Right ventricle myocardium superior (tissue), 1 donor: ENCODE measurements at places on chromosomes 2 and 18. TPM values are rescaled to one million over a fixed set of nuclear protein-coding genes. Genes with fewer than 3 reads are reported as not detected.

GRCh38 chr2:42569116-42569711 lies 782 bp downstream of the MTA3 start:
- no peak for DNase-seq

DNA sequence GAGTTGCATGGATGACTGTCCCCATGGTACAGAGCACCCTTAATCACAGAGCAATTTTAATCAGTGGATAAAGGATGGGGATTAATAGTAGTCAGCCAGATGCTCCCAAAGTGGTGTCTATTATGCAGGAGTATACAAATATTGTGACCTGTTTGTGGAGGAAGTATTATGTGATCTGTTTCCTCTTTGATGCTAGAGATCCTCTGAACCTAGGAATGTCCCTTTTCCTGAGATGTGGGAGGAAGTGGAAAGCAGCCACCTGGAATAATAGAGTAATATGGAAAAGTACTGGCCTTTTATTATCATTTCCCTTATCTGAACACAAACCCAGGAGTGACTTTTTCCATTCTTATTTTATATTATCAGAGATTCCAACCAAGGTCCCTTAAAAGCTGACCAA lies 94.2 kb upstream of the EFEMP1 start:
- no peak for DNase-seq

DNA sequence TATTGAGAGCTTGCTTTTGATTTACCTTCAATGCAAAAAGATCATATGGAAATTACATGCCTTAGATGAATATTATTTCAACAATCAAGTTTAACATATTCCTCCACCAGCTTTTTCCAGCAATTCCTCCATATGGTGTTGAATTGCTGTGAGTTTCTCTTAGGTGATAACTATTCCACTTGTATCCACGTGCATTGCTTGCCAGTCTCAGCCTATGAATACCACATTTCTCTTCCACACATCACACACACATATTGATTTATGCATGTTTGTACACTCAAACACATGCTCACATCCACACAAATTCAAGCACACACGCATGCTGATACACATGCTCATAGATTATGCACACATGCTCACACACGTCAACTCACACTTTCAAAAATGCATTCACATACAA lies 770.0 kb upstream of the LINC00305 start:
- no peak for DNase-seq

DNA sequence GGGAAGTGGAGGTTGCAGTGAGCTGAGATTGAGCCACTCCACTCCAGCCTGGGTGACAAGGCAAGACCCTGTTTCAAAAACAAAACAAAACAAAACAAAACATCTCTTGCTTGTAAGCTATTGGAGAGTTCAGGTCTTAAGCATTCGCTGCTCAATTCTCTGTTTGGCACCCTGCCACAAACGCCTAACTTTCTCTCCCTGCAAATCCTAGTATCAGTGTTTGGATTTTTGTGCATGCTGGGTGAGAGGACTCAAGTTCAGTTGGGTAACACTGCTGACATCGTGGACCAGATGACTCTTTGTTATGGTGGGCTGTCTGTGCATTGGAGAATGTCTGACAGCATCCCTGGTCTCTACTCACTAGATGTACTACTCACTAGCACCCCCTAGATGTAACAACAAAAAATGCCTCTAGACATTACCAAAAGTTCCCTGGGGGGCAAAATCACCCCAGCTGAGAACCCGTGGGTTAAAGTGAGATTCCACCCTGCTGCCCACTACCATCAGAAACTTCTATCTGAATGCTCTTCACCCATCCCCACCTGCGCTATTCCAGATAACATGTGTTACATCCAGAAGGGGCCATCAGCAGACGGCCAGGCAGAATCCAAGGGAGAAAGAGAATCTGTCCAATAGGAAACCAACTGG lies 50.9 kb downstream of the CACNB4 start:
- no peak for DNase-seq

- DNase-seq: no peak
These were observed 81.5 kb upstream of the ARL4C start for GRCh38 chr2:234578389-234578788.

DNA sequence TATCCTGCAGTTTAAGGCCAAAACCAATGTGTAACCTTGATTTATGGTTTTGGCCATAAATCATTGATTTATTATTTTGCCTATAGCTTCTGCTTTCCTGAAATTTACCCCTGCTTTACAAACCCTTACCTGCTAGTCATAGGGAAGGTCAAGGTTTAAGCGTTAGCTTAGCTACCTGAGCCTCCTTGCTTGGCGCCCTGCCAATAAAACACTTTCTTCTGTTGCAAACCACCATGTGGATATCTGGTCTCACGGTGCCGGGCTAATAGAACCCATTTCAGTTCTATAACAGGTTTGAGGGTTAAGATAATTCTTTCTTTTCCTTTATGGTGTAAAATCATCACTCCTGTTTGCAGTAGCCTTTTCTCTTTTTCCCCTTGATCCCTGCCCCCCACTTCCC lies 72.2 kb downstream of the PDK1 start:
- no peak for DNase-seq

DNA sequence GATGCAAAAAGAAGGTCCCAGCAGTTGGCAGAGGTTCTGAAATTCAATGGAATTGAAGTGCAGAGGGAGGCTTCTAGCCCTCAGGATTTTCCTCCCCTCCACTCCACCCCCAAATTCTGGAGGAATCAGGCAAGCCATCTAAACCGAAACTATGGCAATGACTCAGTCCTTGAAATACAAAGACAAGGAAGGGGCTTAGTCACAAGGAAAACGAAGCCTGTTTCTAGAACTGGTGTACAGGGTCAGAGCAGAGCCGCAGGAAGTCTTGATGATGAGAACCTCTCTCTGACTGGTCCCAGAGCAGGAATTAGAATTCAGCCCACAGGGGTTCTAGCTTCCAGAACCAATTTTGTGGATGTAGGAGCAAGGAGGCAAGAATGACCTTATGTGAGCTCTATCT lies 111.7 kb upstream of the SCN1A start:
- DNase-seq: no peak

DNA sequence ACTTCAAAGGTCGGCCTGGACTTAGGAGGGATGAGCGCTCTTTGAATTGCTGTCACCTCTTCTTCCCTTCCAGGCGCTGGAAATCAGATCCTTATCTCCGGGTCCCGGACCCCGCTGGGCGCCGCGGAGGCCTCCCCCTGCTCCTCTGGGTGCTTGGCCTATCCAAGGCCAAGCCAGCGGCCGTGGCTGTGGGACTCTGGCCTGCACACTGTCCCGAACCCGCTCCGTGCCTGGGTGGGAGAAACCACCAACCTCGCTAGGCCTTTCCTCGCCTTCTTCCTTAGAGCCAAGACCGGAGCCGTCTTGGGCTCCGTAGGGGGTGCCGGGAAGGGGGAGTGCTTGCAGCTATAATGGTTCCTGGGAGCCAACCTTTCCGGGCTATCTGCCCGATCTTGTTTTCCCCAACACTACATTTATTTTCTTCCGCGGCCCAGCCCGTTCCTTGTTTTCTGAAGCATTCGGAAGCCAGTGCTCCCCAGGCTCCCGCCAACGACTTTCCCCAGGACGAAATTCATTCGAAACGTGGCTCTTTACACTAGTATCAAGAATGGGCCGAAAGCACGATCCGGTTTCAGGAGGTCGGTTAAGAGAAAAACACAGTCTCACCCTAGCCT lies 2.4 kb downstream of the OSR1 start:
- DNase-seq: no peak

- no peak for DNase-seq
These were observed 18.5 kb upstream of the CCDC93 start for GRCh38 chr2:118032169-118033013.

- no peak for DNase-seq
These were observed 115.8 kb upstream of the NOSTRIN start for GRCh38 chr2:168686452-168687191.

GRCh38 chr18:77178559-77178958 lies 46.0 kb upstream of the MBP start:
- no peak for DNase-seq

DNA sequence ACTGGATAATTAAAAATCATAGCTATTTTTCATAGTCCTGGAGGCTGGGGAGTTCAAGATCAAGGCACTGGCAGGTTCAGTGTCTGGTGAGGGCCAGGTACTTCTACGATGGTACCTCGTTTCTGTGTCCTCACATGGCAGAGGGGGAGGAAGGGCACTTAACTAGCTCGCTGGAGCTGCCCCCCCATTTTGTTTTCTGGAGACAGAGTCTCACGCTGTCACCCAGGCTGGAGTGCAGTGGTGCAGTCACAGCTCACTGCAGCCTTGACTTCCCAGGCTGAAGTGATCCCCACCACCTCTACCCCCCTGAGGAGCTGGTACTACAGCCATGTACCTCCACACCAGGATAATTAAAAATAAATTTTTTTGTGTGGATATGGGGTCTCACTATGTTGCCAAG lies 40.3 kb downstream of the ASB1 start:
- DNase-seq: no peak

DNA sequence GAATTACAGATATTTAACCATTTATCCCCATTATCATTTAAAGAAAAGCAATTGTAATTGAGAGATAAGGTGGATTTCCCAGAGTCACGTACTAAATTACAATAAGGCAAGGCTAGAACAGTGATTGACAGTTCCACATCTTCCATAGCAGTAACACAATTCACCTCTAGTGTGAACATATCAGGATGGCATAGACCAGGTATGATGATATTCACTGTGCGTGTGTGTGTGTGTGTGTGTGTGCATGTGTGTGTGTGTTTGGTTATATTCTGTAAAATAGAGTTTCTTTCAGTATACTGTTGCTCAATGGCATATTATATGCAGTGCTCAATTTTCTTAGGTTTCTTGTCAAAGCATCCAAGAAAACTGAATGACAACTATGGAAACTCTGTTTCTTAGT lies 1.7 kb downstream of the SCN2A start:
- DNase-seq: no peak

DNA sequence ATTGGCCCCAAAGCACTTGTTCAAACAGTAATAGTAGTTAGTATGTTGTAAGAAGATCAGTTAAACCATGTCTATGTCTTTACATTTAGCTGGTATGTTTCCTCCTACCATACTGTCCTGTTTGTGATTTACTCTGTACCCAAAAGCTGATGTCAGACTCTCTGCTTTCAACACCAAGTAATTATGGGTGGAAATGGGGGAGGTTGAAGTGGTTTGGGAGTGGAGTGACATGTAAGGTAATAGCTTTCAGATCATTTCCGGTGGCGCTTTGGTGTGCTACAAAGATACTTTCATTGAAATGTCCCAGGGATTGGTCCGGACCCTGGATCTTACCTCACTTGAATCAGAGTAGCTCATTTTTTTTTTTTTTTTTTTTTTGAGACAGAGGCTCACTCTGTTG lies 39.7 kb upstream of the TGIF1 start:
- DNase-seq: no peak

GRCh38 chr2:142682528-142682927 lies 194.9 kb upstream of the KYNU start:
- no peak for DNase-seq

DNA sequence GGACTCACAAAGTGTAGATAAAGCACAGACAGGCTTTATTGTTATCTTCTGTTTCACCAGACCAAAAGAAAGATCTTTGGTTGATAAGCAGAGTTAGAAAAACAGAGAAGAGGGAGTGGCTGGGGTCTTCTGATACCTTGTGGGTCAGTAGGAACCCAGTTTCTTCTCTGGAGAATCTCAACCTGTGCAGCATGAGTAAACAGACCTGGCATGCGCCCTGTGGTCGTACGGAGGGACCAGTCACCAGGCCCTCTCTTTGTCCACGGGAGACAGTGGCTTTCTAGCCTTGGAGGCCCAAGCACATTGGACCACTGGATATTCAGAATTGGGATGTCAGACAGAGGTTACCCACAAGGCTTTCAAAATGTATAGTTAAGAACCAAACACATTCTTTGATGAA lies 418.9 kb upstream of the FANCL start:
- DNase-seq: no peak

GRCh38 chr2:98875081-98875728 lies 60.8 kb downstream of the CRACDL start:
- DNase-seq: no peak

DNA sequence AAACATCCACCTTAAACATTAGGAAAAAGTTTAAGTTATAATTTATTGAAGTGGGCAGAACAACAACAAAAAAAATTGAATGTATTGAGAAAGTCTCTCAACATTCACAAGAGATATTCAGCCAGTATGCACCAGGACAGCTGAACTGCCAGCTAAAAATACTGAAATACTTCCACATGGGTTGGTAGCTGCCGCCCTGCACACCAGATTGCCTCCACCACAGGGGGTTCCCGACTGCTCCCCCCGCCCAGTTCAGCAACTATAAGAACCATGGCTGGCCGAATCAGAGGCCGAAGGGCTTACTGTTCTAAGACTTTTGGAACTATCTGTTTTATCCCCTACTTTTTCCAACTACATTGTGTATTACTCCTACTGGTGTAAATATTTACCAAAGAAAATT lies 150.0 kb upstream of the LRP1B start:
- DNase-seq: no peak

GRCh38 chr2:155645791-155646190 lies 686.7 kb downstream of the NR4A2 start:
- DNase-seq: no peak

DNA sequence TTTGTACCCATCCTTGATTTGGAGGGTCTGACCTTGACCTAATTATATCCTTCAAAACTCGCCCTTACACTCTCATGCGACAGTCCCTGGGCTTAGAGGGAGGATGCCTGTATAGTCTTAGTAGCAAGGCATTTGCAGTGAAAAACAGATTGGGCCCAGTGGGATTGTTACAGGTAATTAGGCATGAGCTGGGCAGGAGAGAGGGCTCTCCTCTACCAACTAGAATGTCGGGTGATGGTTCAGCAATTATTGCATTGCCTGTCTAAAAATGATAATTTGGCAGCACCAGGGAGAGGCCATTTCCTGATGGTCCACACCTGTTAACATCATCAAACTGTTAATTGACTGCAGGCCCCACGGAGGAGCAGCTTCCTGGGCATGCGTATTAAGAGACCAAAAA lies 32.4 kb downstream of the COMMD1 start:
- DNase-seq: no peak

DNA sequence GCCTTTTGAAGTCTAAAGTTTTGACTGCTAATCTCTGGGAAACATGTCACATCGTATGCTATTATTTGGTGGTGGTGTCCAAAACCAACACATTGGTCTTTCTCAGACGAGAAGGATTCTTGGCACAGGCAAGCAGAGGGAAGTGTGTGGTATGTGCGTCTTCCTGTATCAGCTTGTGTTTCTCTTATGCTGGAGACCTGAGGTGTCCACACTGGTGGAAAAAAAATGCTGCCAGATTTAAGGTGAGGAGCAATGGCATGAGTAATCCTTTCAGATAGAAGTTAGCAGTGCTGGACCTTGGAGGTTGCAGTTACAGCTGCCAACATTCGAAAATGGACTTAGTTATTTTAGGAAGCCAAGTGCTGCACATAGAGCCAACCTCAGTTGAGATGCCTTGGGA lies 11.7 kb upstream of the FHL2 start:
- DNase-seq: no peak

GRCh38 chr2:10395893-10396292 lies 52.2 kb downstream of the ODC1 start:
- no peak for DNase-seq

DSG1 gene
- 0.89 TPM for total RNA-seq

PKDCC gene
- total RNA-seq: 120 TPM

CYP26B1 gene
- 4.4 TPM for total RNA-seq

SCN7A gene
- total RNA-seq: 27.7 TPM

ANXA4 gene
- 22.5 TPM for total RNA-seq
